ENCODE measurements at places on chromosomes 12 and 14. TPM values are rescaled to one million over a fixed set of nuclear protein-coding genes. Genes with fewer than 3 reads are reported as not detected.

Gene PARPBP
- total RNA-seq: 2.2 TPM

Gene REM2
- total RNA-seq: not detected

DNA sequence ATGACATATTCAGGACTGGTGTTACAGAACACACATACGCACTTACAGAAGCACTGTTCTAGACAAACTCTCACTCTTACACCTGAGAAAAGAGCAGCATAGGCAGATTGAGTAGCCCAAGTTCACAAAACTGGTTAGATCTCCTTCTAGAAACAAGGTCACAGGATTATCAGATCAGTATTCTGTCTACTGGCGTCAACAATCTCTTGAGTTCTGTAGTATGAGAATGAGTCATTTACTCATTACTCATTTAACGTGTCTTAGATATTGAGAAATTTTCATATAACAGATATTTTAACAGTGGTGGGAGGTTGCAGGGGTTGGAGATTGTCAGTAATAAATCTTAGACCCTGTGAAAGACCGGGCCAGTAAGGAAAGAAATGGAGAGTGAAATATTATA is 2.8 kb upstream of the TSPAN8 start:
- H3K4me3 ChIP-seq: no peak overlapping the region
- no peak for DNase-seq
- no peaks in the 10 kb centered on the region for H3K36me3 ChIP-seq
- H3K27ac ChIP-seq: no peak overlapping the region
- H3K4me1 ChIP-seq: no peaks in the 10 kb centered on the region

- H3K4me3 ChIP-seq: no peak overlapping the region
- DNase-seq: peak; percentile 16
- H3K27ac ChIP-seq: no peak overlapping the region
- H3K36me3 ChIP-seq: no peaks in the 10 kb centered on the region
- peaks cover 43% of the 10 kb centered on the region for H3K4me1 ChIP-seq
Measured at GRCh38 chr14:77125281-77125801, 16.2 kb downstream of the ZDHHC22 start.

- no peak overlapping the region for H3K4me3 ChIP-seq
- H3K27ac ChIP-seq: no peak overlapping the region
Measured at GRCh38 chr14:69107407-69108003, 45.4 kb downstream of the DCAF5 start.
